Activated CD4-positive, alpha-beta memory T cell treated with anti-CD3 and anti-CD28 coated beads, Interleukin-2, amount 10 ng/mL, durations not matched to agents 7 days and 5 days (primary cell): ENCODE measurements at places on chromosomes 1 and 21. TPM values are rescaled to one million over a fixed set of nuclear protein-coding genes. Genes with fewer than 3 reads are reported as not detected.

Gene KRTAP21-2
- total RNA-seq = not detected

Gene EFNA3
- total RNA-seq = 3.9 TPM

Gene AMIGO1
- total RNA-seq = 1.2 TPM

Gene HCN3
- 3.7 TPM for total RNA-seq

Gene NUP210L
- total RNA-seq = 0.05 TPM

Gene CKS1B
- total RNA-seq = 151 TPM

Gene PTPRF
- total RNA-seq = 2.4 TPM

Gene PRAMEF9
- total RNA-seq = not detected

Gene IQCC
- 3.7 TPM for total RNA-seq

Gene STIL
- 40.8 TPM for total RNA-seq

Gene ADORA1
- total RNA-seq = 0.40 TPM

Gene DONSON
- 35.4 TPM for total RNA-seq

Gene CRP
- total RNA-seq = not detected
